ENCODE measurements at places on chromosomes 11 and 22.

DNA sequence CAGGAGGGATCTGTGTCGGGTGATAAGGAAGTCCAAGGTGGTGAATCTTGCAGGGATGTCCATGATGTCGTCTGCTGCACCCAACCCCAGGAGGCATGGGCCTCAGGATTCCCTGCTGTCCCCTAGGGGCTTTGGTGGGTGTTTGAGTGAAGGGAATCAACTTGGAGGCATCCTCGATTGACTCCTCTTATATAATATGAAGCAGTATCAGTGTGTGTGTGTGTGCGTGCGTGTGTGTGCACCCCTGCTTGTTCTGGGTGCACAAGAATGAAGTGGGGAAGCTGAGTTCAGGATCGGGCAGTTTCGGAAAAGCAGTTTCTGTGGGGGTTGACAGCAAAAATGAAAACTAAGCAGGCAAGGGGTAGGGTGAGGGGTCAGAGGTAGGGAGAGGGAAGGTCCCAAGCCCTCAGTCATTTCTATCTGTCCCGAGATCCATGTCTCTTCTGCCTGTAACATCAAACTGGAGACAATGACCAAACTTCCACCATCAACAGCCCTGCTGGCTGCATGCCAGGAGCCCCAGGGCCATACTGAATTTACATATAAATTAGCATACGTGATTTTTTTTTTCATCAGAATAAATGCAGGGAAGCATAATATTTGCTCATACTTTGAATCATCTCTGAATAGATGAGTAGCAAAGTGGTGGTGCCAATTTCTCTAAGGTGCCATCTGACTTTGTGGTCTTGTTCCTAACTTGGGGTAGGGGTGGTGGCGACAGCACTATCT, 2.0 kb downstream of the NTM start:
- DNase-seq: no peak

GRCh38 chr11:130400781-130401483, 27.5 kb downstream of the ADAMTS8 start:
- no peak for DNase-seq

DNA sequence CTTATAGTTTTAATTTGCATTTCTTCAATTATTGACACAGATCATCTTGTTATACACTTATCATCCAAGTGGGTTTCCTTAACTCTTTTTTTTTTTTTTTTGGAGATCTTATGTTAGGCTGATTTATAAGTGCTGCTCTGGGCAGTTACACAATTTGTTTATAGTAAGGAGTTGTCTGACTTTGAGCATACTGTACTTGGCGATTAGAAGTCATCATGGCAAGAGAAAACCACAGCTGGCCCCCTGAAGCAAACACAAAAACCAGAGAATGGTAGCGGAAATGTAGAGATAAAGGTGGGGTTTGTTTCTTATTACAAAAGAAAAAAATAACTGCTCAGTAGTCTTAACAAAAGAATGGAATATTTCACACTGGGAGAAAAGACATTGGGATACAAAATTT, 292.6 kb downstream of the SWAP70 start:
- no peak for DNase-seq

- DNase-seq: no peak
Observed at GRCh38 chr11:71472941-71473792, 20.2 kb downstream of the NADSYN1 start.

GRCh38 chr11:114251815-114252337, 44.3 kb upstream of the NNMT start:
- no peak for DNase-seq

DNA sequence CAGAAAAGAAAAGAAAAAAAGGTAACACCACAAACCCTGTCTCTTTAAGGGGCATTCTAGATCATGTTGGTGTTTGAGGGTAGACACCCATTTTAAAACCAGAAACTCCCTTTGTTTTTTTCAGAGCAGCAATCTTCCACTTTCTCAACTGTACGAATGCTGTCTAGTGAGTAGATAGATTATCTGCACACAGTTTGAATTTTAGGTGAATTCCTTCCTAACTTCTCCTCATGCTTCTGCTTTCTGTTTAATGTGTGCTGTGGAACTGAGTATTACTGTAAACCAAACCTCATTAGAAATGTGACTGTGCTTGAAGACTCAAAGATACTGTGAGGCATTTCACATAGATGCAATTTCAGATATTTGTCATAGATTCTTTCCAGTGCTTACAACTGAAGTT, 102.4 kb downstream of the PRMT3 start:
- no peak for DNase-seq

All from Ammon's horn (tissue), 1 donor.